ENCODE measurements at places on chromosomes 11 and 22.

GRCh38 chr11:105878510-105878909 is 143.5 kb downstream of the MSANTD4 start:
- DNase-seq = no peak

- DNase-seq = no peak
Observed at GRCh38 chr22:49740242-49740641, 87.4 kb downstream of the BRD1 start.

GRCh38 chr11:64759131-64759721 is 548 bp downstream of the PYGM start:
- DNase-seq = peak; percentile 45

DNA sequence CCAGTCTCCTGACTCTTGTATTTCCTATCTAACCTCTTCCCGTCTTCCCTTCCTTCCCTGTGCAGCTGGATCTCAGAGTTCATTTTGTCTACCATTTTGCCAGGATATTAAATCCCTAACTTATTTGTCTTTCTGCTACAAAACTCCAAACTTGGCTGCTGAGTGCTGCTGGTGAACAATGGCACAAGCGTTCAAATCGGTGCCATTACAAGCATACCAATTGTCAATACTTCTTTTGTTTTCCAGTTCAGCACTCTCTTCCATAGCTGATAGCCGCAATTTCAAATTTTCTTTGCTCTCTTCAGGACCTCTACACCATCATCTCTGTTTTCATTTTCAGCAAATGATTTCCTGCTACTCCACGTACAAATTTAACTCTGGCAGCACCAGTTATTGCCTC is 13.4 kb downstream of the IL18 start:
- DNase-seq = no peak

- no peak for DNase-seq
Observed at GRCh38 chr22:19750507-19751490, 9.8 kb upstream of the TBX1 start.

DNA sequence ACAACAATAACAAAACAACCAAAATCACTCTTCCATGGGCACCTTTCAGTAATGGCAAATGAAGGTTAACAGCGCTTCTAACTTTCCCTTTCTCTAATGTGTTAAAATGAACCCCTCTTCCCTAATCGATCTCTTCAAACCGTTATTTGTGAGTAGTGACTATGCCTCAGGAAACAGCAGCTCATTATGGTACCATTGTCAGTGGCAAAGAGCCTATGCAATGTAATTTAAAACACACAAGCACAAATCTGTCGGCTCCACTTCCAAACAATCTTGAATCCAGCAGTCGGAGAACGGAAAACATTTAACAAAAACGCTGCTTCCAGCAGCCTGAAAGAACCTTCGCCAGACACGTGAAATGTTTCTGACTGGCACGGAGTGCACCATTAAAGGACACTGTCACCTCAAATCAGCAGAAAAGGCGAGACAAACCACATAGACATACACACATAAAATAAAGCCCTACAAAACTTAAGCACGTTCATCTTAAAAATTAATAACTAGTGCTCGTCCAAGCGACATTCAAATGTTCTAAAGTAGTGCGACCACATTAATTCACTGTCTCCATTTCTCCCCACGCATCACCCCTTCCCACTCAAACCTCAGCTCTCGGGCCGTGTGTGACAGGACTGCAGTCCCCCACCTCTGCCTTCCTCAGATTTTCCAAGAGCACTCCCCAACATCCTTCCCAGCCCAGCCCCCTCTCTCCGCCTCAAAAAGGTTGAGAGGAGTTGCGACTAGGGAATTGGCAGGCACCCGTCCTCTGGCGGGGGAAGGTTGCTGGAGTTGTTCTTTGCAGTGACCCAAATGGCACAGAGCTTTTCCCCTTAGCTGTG is 748 bp downstream of the RAB30 start:
- DNase-seq = peak; percentile 52

DNA sequence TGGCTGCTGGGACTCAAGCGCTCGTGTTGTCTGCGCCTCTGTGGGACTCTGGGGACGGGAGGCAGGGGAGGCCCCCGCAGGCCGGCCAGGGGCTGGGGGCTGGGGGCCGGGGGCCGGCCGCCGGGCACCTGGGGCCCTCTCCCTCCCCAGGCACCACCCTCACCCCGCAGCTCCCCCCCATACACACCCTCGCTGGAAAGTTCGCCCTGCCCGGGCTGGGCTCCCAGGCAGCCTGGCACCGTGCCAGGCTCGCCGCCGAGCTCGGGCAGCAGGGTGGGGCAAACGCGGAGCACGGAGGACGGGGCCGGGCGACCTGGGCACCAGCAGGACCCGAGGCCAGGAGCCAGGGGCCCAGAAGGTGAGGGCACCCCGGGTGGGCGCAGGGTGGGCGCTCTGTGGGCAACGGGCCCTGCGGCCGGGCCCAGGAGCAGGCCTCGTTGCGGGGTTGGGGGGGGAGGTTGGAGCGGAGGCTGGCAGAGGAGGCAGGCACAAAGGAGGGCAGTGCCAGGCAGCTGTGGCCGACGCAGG is 76.7 kb upstream of the WNT7B start:
- peak; percentile 71 for DNase-seq

DNA sequence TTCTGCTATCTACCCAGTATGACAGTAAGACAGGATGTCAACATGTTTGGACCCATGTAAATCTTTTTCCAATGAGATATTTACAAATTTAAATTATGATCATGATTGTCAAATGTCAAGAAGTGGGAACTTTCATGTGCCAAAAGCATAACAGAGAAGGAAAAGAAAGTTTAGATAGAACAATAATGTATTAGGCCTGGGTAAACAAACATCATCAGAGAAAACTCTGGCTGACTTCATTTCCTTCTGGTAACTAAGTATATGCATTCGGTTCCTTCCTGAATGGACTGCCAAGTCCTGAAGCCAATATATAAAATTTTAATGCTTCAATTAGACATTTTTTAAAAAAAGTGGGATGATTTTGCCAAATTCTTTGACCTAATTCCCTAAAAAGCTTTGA is 16.5 kb downstream of the RNF141 start:
- no peak for DNase-seq

DNA sequence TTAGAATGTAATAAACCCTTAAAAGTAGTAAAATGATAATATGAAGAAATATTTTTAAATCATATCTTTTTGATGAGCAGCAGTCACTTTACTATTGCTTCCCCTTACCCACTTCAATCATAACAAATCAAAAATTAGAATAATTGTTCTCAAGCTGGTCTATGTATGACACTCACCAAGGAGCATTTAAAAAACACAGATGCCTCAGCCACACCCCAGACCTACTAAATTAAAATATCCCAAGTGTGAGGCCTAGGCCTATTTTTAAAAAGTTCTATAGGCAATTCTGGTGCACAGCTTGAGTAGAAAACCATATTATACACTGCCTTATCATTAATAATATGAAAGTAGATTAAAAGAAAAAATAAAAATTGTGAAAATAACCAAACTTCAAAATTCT is 15.2 kb downstream of the KIF18A start:
- no peak for DNase-seq

GRCh38 chr11:44993971-44994704 is 43.5 kb upstream of the TP53I11 start:
- no peak for DNase-seq

DNA sequence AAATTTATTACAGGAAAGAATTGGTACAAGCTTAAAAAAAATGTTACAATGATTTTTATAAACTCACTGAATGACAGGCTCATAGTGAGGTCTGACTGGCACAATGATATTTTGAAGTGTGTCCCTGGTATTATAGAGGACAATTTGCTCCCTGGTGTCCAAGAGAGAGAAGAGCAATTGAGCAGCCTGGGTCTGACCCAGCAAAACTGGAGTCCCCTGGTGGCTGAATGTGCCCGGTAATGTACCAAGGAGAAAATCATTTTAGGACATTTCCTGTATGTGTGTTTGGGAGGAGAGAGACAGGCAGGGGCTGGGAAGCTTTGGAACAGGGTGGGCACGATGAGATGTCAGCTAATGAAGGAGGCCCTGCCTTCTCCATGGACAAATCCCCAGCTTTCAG is 125.3 kb downstream of the APOL5 start:
- peak; percentile 35 for DNase-seq

- DNase-seq = no peak
Observed at GRCh38 chr11:1728931-1729691, 21.3 kb downstream of the IFITM10 start.

DNA sequence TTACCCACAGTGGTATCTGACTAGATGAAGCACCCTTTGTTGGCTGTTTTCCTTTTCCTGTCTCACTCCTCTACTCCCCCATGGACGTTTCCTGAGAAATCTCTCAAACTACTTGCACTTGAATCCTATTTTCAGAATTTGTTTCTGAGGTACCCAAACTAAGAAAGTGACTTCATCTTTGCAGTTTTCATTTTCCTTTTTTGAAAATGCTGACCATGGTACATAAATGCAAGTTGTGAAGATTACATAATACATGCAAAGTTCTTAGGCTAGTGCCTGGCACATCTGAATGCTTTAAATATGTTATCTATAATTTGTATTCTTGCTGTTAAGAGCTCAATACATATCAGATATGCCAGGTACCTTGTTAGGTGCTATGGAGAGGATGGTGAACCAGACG is 644.7 kb upstream of the TENM4 start:
- DNase-seq = no peak

DNA sequence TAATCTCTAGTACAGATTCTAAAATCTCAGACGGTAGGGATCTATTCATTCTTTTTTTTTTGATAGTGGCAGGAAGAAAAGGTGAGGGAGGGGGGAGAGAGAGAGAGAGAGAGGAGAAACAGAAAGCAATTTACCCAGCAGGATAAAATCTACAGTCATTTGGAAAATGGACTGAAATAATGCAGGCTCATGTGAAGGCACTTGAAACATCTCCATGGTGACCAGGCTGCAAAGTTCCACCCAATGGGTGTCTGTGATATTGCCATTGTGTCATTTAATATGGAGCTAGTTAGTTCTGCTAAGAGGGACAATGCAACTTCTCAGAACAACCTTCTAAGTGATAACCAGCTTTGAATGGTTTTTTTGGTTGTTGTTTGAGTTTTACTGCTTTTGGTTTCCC is 165.2 kb upstream of the RAG2 start:
- DNase-seq = no peak

DNA sequence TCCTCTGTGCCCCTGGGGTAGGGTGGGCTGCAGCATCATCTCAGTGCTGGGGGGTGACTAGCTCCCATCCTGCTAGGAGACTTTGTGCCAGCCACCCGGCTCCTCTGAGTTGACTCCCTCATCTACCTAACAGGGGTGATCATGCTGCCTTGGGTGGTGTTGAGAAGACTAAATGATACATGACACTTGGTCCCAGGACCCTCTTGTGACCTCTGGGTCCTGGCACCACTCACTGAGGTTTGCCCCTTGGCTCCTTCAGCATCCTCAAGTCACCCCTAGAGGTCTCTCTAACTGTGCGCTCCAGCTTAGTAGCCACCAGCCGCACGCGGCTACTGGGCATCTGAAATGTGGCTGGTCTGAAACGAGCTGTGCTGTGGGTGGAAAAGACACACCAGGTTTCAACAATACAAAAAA is 72.1 kb downstream of the LRRC32 start:
- DNase-seq = peak; percentile 53

DNA sequence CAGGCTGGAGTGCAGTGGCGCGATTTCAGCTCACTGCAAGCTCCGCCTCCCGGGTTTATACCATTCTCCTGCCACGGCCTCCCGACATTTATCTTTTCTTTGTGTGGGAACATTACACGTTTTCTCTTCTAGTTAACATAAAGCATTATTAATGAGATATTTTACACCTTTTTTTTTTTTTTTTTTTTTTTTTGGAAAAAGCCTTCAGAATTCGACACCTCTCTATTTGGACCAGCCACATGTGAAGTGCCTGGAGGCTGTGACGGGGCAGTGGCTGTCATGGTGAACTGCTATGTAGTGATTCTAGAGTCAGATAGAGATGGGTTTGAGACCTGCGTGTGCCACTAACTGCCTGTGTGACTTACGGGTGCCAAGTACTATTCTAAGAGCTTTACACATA is 64.3 kb downstream of the SMIM38 start:
- DNase-seq = no peak

DNA sequence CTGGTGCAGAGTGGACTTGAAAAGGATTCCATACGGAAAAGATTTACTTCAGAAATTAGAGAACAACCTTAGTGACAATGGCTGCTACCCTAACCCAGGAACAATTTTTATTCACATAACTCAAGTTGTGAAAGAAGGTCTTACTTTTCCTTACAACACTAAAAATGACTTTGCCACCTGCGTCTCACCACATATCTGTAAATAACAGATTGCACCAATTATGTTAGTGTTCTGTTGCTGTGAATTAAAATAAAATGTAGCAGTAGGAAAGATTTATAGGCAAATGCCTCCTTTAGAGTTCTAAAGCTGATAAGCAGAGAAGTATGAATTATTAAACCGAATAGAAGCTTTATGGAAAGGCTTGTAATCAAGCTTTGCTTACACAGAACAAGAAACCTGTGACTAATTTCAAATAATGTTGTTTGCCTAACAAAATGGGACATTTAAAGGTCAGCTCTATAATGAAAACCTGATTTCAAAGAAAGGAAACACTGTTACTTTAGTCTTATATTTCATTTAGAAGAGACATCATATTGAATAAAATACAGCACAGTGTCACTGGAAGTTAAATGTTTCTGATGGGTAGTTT is 2237.8 kb downstream of the LRRC4C start:
- DNase-seq = no peak

DNA sequence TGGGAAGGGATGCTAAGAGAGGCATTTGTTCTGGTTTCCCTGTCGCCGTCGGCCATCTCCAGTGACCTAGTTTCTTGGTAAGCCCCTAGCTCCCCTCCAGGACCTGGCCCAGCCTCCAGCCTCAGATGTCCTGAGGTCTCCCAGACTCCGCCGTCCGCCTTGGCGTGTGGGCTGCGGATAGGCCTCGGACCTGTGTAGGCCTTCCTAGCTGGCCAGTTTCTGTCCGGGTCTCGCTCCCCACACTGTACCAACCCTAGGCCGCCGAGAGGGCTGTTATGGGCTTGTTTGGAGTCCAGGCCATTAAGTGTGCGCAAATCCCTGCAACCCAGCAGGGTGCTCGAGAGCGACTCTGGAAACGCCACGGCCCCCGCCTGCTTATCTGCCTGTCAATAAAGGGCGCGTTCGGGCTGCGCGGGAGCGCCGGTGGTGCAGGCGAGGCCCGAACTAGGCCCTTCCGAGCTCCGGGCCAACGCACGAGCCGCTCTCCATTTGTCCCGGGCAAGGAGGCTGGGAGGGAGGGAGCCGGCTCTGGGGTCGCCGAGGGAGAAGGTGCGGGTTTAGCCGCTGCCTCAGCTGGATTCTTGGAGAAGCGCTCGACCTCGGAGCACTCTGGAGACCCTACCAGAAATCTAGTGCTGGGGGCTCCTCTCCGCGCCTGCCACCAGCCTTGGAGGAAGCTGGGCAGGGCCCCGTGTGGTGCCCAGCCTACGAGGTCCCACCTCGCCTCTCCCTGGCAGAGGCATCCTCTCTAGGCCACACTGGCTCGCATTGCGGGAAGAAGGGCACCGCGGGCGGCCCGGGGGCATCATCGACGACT is 8.7 kb upstream of the PAX6 start:
- DNase-seq = no peak

All from HAP-1 (cell line).